Stimulated activated CD8-positive, alpha-beta memory T cell treated with anti-CD3 and anti-CD28 coated beads, Interleukin-7, amount 100 ng/mL, for 48 hours (primary cell): ENCODE measurements at places on chromosomes 7 and 10.

GRCh38 chr7:18693406-18693805 is 197.9 kb downstream of the HDAC9 start:
- no peak for DNase-seq

GRCh38 chr7:129271500-129272355 is 46.9 kb downstream of the AHCYL2 start:
- peak; percentile 22 for DNase-seq

- peak; percentile 5 for DNase-seq
Observed at GRCh38 chr7:70776627-70777101, 355.3 kb upstream of the GALNT17 start.

- no peak for DNase-seq
Observed at GRCh38 chr10:85936161-85936560, 430.4 kb downstream of the GRID1 start.

- DNase-seq, result peak; percentile 46
Observed at GRCh38 chr7:92404170-92404614, 43.1 kb upstream of the GATAD1 start.
